ENCODE measurements at places on chromosomes 1 and 21. TPM values are rescaled to one million over a fixed set of nuclear protein-coding genes. Genes with fewer than 3 reads are reported as not detected.

UMODL1 gene
- polyA plus RNA-seq: 0.15 TPM

LCE1B gene
- not detected for polyA plus RNA-seq

MANEAL gene
- 3.5 TPM for polyA plus RNA-seq

CHIA gene
- polyA plus RNA-seq: not detected

CBR3 gene
- polyA plus RNA-seq: 0.22 TPM

SLAMF8 gene
- 0.74 TPM for polyA plus RNA-seq

SRGAP2B gene
- 5.9 TPM for polyA plus RNA-seq

GBP1 gene
- 12.0 TPM for polyA plus RNA-seq

RNU1-3 gene
- not detected for polyA plus RNA-seq

NCF2 gene
- 3.1 TPM for polyA plus RNA-seq

LY9 gene
- not detected for polyA plus RNA-seq

CAPN8 gene
- polyA plus RNA-seq: 18.0 TPM

- no peak for DNase-seq
Measured at GRCh38 chr21:16502273-16502672, 772.5 kb downstream of the USP25 start.

GRCh38 chr1:53567450-53567849 is 108.3 kb downstream of the DMRTB1 start:
- no peak for DNase-seq

DNA sequence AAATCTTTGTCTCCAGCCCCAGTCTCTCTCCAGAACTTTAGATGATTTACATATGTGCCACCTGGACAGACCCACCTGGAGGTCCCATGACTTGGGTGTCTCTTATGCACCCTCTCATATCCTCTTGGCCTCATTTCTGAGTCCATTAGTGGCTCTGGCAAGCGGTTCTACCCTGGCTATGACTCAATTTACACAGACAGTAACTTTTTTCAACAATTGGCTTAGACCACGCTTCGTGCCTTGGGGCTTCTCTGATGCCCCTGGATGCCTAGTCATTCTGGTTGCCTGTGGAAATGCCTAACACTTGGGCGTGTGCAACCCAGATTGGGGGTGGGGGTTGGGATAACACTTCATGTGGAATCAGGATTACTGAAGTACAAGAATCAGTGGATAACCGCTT is 57.1 kb upstream of the GADD45A start:
- DNase-seq: no peak

DNA sequence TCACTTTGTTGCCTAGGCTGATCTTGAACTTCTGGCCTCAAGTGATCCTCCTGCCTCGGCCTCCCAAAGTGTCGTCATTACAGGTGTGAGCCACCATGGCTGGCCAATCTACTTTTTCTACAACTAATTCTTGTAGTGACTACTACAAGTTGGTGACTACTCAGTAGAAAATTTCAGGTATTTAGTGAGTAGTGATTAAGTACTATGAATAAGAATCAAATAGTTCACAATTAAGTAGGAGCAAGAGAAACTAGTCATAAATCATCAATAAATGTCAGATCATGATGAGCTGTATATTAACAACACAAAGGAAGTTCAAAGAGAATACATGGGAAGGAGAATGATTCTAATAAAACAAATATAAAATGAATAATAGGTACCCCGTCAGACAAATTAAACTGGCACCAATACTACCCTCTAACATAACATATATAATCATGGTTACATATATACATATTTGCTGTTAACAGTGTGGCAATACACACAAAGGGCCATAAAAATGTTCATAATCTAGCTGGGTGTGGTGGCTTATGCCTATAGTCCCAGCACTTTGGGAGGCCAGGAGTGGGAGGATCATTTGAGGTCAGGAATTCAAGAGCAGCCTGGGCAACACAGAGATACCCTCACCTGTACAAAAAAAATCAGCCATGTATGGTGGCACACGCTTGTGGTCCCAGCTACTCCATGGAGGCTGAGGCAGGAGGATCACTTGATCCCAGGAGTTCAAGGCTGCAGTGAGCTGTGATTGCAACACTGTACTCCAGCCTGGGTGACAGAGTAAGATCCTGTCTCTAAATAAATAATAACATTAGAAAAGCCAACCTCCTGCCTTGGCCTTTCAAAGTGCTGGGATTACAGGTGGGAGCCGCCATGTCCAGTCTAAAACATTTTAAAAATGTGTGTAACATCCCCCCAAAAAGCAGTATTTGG is 19.1 kb downstream of the YY1AP1 start:
- no peak for DNase-seq

DNA sequence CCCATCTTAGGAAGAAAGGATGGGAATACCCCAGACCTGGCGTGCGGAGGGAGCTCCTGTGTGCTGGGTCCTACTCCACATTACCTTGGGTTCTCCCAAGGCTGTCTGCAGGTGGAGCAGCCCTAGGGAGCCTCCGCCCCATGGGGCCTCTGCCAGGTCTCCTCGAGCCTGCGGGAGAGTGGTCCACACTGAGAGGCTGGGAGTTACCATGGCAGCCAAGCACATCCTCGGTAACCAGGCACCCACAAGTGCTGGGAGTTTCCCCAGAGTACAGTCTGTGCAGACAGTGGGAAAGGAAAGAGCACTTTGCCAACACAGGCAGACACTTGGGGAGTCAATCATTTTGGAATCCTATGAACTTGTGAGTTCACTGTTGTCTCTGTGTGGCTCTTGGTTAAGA is 249.4 kb downstream of the DYRK1A start:
- DNase-seq: no peak

DNA sequence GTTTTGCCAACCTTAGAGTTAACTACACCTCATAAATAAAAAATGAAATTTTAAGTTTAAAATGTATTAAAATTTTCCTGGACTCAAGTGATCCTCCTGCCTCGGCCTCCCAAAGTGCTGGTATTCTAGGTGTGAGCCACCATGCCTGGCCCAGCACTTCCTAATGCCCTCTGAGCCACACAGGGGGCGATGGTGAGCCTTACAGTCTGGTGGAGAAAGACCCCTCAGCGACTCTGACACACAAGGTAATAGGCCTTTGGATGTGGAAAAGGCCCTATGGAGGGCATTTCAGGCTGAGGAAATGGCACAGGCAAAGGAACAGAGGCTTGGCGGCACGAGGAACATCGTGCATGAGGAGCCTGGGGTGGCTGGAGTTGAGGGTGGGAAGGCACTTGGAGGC is 6.7 kb downstream of the CITED4 start:
- no peak for DNase-seq

DNA sequence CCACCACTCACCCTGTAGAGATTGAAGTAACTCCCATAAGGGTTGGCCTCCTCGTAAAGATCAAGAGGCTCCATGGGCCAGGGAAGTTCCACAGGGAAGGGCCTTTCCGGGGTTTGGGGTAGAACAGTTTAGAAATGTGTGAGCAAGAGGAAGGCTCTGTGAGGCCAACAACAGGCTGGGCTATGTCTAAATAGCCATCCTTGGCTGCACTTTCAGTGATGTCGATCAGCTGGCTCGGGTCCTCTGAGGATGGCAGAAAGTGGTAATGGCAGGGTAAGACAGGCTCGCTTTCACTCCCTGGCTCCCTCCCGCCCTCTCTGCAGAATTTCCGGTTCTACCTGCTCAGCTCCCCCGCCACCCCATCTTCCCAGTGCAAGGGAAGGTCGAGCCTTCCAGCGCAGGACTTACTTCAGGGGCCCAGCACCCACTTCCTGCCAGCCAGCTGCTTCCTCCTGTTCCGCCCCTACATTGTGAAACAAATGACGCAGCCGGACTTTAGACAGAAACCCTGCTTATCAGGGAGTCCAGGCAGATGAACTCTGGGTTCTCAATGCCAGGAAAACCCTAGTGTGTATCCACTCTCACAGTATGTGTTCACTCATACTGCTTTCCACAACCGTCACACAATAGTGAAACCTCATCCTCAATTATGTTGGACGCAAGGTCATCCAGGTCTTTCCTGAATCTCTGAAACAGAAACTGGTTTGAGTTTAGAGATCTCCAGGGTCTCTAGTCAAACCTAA is 7.3 kb downstream of the F11R start:
- peak; percentile 94 for DNase-seq

GRCh38 chr1:38127428-38127827 is 80.8 kb upstream of the POU3F1 start:
- peak; percentile 34 for DNase-seq

- DNase-seq: no peak
Measured at GRCh38 chr1:225977937-225978748, 21.0 kb downstream of the SDE2 start.

DNA sequence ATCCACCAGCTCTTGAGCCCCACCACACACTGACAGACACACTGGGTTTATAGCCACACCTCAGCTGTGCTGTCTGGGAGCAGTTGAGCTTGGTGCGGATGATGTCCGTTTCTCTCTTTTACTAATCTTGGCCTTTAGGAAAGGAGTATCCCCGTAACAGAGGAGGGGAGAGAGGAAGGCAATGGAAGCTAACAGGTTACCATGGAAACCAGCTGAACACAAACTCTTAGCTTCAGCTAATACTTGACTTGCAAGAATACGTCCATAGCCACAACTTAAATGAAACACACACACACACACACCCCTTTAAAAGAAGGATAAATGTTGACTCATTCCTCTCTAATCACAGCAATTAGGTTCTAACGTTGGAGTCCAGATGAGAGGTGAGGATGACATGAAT is 28.0 kb upstream of the LRRN2 start:
- DNase-seq: peak; percentile 25

DNA sequence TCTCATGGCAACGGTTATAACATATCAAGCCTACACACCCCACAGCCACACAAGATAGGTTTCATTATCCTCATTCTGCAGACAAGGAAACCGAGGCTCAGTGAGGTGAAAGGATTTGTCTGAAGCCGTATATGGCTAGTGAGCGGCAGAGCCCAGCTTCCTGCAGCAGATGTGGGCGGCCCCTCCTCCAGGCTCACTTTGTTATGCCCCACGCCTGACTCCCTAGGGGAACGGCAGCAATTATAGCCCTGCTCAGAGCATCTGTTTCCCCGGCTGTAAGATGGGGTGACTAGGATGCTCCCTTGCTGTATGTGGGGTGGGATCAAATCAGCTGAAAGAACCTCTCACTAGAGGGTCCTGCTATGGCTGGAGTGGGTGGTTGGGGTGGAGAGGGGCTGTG is 22.1 kb downstream of the GRHL3 start:
- no peak for DNase-seq

- peak; percentile 34 for DNase-seq
Measured at GRCh38 chr1:86155051-86155806, 1.3 kb downstream of the COL24A1 start.

DNA sequence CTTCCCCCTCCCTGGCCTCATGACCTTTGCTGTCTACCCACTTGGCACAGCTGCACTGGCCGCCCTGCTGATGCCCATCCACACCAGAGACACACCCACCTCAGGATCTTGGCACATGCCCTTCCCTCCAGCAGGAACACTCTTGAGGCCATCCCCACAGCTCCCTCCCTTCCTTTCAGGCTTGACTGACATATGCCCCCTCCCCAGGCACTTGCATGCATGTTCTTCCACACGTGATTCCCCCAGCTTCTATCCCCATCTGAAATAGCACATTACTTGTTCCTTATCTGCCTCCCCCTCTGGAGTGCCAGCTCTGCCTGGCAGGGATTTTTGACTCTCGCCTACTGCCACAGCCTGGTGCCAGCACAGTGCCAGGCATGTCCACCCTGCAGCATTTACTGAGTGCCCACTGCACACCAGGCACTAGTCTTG is 98.5 kb upstream of the SLC25A33 start:
- no peak for DNase-seq

DNA sequence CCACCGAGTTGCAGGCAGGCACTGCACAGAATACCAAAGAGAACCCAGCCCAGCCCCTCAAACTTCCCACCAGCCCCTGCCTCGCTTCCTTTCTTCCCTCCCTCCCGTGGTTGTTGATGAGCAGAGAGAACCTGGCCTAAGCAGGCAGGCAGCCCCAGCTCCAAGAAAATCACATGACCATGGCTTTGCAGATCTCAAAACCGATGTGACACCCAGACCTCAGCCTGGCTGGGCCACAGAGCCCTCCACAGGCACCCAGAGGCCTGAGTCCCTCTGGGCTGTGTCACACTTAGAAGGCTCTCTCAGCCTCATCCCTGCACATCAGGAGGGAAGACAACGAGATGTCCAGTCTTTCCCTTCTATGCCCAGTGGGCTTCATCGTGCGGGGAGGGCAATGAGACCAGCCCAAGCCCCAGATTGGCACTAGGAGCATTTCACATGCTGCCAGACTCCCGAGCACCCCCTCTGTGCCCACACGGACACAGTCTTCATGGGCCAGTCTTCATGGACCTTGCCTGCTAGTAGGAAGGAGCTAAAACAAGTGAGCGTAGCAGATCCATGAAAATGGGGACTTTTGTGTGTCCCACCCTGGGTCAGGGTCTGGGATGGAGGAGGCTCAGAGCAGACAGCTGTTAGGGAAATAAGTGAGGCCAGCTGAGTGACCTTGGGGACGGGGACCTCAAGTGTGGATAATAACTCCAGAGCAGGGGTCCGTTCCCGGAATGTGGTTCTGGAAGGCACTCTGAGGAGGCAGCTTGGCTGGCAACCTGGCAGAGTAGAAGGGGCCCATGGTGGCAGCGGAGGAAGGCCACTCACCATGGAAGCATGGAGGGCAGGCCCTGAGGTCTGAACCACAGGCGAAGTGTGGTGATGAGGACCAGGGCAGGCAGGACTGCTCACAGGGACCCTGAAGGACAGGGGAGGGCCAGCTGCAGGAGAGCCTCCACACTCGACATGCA is 204.4 kb upstream of the VAMP3 start:
- no peak for DNase-seq

DNA sequence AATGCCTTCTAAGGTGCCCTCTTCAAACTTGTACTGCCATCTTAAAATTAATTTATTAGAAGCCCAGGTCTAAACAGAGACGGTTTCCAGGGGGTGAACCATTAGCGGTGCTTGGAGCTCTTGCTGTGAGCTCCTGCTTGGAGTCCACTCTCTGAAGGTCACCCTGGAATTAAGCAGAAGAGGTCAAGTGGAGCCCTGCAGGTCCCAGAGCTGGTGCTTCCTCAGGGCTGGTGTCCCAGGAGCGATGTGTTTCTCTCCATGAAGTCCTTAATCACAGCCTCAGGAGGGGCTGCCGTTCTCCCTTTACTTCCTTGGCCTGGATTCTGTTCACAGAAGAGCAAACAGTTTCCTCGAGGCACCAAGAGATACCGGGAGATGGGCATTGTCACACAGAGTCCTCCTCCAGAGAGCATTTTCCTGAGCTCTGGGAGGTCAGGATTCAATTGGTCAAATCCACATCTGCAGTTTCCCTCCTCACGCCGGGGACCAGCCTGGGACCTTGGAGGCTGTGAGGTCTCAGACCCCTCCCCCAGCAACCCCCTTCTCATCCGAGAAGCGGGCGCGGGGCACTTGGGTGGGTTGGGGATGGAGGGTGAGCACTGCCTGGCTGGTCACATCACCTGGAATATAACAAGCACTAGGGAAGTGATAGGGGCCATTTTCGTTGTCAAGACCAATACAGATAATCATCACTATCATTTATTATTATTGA is 310.4 kb downstream of the AJAP1 start:
- DNase-seq: no peak
